ENCODE measurements at places on chromosomes 6 and 20.

- DNase-seq = no peak
These were observed 29.0 kb upstream of the SPDEF start for GRCh38 chr6:34585108-34585507.

GRCh38 chr6:32843331-32843978, 392 bp downstream of the PSMB8 start:
- DNase-seq = peak; percentile 5

GRCh38 chr6:52149949-52150348, 36.2 kb upstream of the IL17A start:
- DNase-seq = no peak

GRCh38 chr6:82410151-82410648, 46.6 kb downstream of the TPBG start:
- peak; percentile 90 for DNase-seq

GRCh38 chr6:5112066-5112799, 27.1 kb downstream of the PPP1R3G start:
- DNase-seq = peak; percentile 22

DNA sequence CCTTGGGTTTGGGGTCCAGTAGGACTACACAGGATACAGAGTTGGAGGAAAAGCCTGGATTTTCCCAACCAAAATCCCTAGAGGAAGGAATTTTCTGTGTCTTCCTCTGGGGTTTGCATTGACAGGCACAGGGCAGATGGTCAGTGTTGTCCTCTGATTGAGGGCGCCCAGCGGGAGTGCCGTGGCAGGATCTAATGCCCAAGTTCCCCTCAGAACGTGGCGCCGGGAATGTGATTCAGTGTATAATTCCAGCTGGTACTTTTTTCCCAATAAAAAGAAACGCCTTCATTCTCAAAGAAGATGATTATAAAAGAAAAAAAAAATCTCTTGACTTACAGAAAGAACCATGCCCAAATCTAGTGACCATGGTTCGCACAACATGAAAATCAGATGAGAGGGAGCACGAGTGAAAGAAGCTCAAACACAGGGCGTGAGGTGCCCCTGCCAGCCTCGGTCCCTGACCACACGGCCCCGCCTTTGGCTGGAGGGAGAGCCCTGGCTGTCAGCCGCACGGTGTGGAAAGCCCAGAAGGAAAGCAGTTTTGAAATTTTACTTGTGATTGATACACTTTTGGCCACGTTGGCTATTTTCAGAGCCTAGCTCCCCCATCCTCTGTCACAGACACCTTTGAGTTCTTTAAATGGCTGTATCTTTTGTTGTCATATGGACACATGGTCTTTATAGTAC, 31.6 kb downstream of the VEGFA start:
- no peak for DNase-seq

DNA sequence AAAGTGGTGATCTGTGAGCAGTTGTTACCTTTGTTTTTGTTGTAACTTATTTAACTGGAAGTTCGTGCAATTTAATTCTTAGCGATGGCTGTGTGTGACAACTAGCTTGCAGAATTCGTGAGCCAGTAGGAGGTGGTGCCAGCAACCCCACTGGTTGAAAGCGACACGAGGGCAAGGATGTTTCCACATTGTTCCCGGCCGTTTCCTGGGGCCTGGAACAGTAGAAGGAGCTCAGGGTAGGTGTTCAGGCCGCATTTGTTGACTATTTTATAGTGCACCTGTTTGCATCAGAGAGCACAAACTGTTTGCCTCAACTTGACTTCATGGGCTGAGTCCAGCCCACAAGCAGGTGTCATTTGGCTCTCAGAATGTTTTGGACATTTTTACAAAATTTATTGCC, 112.1 kb upstream of the PTPN1 start:
- no peak for DNase-seq

- no peak for DNase-seq
These were observed 10.6 kb downstream of the KCNK17 start for GRCh38 chr6:39303425-39304153.

DNA sequence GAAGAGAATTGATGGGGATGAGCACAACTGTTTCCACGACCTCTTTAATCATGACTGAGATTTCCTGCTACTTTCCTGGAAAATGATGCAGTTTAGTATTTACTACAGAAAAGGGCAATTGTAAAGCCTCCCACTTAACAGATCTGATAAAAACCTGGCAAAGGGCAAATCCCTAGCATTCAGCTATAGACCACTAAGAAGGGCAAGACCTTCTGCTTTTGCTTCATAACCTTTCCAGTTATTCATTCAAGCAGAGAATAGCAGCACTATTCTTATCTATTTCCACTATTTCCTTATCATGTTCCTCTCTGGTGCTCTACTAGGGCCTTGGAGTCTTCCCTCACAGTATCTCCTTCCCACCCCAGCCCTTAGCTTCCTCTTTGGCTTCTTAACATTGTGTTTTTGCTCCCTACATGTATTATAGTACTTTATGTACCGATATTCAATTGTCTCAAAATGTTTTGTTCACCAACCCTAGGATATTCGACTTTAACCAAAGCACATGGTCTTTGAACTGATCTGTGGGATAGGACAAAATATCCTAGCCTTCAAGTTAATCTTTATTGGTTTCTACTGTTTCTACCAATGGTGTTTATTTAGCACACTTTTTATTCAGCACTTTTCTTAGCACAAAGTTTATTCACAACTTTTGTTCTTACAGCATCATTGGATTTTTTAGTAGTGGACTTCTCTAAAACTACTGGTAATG, 32.7 kb upstream of the MANEA start:
- DNase-seq = no peak

DNA sequence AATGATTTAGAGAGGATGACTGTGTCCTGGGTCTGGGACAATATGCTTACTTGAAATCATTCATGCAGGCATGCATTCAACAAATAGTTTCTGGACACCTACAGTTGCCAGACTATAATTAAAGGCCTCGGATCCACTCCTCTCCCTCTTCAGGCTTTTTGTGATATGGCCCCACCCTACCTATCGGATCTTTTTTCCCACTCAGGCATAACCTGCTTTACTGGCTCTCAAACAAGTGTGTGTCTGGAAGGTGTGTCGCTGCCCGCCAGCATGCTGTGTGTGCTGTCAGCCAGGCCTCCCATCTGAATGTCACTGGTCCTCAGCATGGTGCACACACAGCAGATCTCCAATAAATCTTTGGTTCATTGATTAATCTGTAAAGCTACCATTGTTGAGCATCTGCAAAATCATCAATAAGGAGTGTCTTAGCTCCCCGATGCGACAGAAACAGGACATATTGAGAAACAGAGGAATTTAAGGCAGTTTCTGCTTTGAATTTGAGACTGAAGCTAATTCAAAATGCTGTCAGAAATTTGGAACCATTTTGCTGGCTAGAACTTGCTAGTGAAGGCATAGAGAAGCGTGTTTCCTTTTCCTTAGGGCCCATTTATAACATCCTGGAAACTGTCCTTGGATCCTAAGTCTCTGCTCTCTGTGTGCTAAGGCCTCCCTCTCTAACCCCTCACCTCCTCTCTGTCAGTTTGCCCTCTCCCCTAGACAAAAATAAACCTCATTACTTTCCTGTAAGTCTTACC, 23.5 kb upstream of the CCN6 start:
- DNase-seq = no peak

DNA sequence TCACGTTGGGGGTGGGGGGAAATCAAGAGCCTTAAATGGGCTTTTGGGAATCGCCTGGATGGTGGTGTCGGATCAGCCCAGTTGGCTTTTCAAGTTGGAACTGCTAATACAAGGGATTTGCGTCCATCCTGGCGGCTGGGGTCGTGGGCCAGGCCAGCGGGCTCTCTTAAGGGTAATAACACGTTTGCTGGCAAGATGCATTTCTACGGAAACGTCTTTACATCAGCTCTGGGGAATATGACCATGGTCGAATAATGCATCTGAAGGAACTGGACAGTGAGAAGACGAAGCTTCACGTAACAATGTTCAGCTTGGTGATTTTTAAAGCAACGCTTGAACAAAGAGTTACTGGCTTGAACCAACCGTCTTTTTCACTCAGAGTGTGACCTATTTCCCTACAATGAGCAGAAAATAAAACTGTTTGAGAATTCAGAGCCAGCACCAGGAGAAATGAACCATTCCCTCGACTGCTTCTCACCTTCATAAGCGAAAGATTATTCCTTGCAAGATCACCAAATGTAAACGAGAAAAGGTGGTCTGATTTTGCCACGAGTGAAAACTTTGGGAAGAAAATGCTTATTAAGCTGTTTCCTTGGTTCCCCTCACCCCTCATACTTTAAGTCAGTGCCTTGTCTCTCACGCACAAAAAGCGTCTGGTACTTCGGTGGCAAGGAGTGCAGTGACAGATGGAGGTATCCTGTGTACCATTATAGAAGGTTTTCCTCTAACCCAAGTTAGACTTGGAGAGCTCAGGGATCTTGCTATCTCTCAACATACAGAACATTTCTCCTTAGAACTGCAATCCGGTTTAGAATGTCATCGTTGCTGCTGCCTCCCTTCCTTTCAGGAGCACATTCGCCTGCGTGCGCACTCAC, 1.4 kb upstream of the MARCKS start:
- DNase-seq = no peak

GRCh38 chr6:2502096-2502997, 248.4 kb downstream of the MYLK4 start:
- DNase-seq = peak; percentile 39

GRCh38 chr6:156114541-156114940, 658.9 kb upstream of the NOX3 start:
- DNase-seq = no peak

GRCh38 chr6:21005816-21006570, 471.7 kb downstream of the CDKAL1 start:
- peak; percentile 84 for DNase-seq

GRCh38 chr6:32882879-32883250, 28.9 kb downstream of the PSMB9 start:
- DNase-seq = peak; percentile 32

DNA sequence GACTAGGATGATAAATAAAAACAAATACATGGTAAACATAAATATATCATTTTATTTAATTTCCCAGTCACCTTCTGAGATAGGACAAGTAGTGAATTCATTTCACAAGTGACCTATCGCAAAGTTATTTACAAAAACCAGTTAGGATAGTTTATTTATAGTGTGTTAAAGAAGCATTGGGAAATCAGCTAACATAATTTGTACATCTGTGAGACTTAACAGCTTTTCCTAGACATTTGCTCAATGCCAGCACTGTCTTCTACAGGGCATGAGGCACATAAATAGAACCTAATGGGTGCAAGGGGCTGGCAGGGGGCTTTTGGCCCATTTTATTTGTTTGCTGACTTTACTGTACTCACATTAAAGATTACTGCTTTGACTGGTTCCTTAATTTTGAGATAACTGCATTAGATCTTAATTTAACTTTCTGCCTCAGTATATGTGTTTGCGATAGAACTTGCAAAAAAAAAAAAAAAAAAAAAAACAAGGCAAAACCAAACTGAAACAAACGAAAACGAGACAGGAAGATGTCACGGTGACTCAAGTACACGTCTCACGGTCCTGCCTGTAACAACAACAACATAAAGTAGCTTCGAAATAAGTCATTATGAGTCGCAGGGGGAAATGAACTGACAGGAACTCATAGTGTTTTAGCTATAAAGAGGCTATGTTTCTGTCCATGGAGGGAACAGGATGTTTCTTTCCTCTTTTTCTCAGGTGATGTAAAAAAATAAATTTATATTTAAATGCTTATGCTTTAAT, 133.7 kb upstream of the GMDS start:
- peak; percentile 49 for DNase-seq

DNA sequence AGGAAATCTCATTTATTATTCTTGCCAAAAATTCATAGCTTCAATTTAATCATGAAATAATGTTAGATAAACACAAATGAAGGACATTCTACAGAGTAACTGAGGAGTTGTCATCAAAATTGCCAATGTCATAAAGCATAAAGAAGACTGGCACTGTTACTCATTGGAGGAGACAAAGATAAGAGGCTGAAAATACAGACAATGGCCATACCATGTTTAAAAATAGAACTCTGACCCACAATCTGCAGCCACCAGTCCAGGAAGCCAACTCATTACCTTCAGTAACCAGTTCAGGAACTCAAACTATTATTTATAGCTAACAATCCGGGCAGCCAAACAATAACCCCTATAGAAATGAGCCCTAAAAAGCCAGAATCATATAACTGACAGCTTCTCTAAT, 795.6 kb downstream of the TENT5A start:
- DNase-seq = no peak

- no peak for DNase-seq
These were observed 173.4 kb downstream of the MRPL14 start for GRCh38 chr6:43953794-43954310.

- no peak for DNase-seq
These were observed 284.5 kb upstream of the GJE1 start for GRCh38 chr6:141848029-141848890.

GRCh38 chr6:88458662-88459061, 292.5 kb upstream of the CNR1 start:
- no peak for DNase-seq

- no peak for DNase-seq
These were observed 7.1 kb downstream of the UQCC2 start for GRCh38 chr6:33704215-33705066.

DNA sequence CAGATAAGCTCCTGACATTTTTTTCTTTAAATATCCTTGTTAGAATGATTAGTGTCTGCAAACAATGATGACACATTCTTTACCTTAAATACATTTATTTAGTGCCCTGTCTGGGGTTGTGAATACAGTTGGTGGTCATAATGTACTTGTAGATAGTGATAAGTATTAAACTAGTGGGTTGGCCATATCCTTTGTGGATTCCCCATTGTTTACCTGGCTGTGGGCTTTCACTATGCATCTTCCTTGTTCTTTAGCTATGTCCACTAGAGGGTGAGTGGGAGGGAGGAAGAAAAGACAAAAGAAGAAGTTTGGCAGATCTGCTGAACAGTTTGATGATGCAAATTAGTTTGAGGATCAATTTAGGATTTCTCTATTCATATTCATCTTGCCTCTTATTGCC, 15.7 kb downstream of the HS3ST5 start:
- no peak for DNase-seq

GRCh38 chr6:124057461-124057860, 253.8 kb downstream of the NKAIN2 start:
- DNase-seq = no peak

GRCh38 chr6:159104163-159104925, 59.6 kb upstream of the TAGAP start:
- peak; percentile 61 for DNase-seq

DNA sequence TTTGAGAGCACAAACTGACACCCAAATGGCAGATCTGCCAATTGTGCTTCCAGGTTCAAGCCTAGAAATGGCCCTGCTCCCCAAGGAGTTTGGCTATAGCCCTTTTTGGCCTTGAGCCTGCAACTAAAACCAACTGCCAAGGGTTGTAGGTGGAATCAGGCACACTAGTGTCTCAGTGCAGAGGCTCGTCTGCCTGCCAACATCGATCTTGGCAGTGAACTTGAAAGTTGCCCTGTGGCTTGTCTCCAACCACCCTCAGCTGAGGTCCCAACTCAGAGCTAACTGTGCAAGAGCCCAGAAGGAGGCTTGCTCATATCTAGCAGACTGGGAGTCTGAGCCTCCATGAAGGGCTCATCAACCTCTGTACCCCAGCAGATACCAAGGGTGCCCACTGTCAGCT, 92.7 kb upstream of the GLP1R start:
- peak; percentile 72 for DNase-seq

DNA sequence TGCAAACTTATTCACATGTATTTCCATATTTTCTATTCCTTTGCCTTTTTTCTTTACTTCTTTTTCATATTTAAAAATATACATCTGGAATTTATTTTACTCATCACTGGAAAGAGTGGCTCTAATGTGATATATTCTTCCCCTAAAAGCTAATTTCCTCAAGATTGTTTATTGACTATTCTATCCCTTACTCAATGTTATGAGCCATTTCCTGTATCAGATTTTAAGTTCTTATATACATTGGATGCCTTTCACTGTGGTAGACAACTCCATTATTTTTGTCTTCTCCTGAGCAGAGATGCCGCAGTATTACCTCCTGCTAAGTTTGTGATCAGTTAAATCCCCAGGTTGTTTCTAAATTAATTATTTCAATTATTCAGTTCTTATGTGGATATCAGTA, 418.4 kb upstream of the JAG1 start:
- no peak for DNase-seq
